RKO (cell line): ENCODE measurements at places on chromosomes 5 and 9.

DNA sequence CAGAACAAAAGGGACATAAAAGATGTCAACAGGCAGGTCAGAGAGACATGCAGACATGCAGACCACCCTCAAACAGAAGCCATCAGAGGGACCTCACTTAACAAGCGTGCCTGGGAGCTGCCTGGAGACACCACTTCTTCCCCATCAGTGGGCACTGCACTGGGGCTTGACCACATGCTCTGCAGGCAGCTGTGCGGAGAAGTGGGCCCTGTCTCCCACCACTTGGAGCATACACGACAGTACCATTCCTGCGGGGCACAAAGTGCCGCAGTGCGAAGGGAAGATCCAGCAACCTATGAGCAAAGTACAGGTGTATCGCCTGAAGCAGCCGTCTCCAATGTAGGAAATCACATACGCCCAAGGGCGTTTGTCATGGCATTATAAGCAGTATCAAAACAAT is 150.5 kb upstream of the FOXD4L5 start:
- DNase-seq = no peak

GRCh38 chr5:1652873-1653697 is 129.3 kb upstream of the LPCAT1 start:
- no peak for DNase-seq

GRCh38 chr5:54867310-54867944 is 118.0 kb downstream of the ESM1 start:
- peak; percentile 58 for DNase-seq

DNA sequence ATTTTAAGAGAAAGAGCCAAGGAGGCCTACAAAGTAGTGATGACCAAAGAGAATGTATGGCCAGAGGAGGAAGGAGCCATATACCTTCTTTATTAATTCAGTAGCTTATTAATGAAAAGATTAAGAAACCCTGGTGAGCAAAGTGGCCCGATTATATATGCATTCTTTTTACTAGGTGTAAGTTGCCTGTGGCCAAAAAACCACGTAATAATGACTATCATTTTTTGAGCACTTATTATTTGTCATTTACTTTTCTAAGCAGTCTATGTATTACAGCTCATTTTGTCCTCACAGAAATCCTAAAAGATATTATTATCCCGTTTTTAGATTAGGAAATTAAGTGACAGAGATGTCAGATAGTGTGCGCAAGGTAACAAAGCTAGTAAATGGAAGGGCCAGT is 3.0 kb downstream of the CWC27 start:
- DNase-seq = no peak

DNA sequence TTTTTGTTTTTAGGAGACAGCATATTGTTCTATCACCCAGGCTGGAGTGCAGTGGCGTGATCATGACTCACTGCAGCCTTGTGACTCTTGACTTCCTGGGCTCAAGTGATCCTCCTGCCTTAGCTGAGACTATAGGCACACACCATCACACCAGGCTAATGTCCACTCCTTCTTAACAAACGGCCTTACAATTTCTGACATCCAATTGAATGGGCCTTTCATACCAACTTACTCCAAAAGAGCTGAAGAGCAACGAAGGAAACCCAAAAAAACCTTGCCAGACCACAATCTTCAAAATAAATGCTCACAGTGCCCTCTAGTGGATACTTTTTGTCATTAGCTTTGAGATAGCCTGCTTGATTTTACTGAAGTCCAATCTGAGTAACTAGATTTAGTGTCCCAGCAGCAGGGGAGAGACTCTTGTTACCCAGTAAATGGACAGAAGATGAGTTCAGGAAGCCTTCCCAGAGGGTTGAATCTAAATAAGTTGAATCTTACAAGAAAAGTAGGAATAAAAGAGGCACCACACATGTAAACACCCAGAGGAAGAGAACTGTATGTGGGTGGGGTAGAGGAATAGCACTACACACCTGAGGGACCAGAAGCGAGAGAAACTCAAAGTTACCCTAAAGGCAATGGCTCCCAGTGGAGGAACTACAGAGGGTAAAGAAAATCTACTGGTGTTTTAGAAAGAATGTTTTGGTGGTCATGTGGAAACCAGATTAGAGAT is 9.3 kb downstream of the ZNF622 start:
- DNase-seq = peak; percentile 87

DNA sequence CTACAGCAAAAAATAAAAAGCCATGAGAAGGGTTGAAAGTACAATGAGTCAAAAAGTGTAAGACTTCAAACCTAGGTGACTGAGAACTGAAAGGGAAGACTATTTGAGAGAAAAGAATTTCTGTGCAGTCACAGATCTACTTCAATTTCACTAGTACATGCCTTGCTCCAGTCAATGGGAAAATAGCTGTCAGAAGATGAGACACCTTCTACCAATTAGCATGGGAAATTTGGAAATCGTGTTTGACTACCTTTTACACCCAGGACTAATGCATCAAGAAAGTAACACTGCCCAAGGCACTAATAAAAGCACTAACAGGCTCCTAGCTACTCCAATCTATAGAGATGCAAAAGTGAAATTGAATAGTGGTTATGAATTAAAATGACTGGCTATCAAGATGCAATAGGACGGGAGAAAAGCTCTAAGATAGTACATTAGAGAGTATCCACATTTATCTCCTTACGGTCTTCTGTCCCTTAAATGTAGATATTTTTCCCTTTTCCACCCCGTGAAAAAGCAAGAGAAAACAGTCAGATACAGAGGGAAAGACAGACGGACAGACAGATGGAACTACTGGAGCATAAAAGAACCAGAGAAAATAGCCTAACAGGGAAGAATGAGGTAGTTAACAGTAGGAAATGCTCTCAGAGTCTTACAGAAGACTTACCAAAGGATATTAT is 15.2 kb downstream of the ERP44 start:
- no peak for DNase-seq

DNA sequence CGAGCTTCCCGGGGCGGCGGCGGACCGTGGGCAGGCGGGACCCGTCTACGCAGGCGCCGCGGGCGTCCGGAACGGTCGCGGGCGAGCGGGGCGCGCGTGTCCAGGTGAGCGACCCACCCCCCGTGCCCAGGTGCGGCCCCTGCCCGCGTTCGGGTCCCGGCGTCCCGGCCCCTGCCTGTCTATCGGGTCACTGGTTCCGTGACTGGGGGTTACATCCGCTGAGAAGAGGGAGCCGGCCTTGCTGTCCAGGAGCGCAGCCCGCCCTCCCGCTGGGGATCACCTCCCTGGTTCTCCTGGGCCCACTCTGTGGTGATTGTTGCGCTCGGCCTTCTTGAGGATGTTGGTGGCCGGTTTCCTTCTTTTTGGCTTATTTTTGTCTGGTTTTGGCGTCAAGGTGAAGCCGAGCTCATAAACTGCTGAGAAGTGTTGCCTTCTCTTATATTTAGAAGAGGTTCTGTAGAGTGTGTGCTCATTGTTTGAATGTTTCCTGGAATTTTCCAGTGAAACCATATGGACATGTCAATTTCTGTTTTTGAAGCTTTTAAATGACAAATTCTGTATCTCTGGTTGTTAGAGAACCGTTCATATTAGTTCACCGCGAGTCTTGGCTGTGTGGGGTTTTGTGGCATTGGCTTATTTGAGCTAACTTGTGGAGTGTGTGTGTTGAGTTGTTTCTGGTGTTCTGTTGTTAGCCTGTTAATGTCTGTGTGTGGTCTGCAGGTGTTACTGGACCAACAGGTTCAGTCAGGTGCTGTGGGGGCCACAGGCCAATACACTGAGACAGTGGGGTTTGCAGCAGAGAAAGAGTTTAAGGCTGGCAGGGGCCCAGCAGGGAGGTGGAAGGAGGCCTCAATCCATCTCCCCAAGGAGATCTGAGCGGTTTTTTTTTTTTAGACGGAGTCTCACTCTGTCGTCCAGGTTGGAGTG is 621 bp downstream of the CEP72 start:
- peak; percentile 47 for DNase-seq

DNA sequence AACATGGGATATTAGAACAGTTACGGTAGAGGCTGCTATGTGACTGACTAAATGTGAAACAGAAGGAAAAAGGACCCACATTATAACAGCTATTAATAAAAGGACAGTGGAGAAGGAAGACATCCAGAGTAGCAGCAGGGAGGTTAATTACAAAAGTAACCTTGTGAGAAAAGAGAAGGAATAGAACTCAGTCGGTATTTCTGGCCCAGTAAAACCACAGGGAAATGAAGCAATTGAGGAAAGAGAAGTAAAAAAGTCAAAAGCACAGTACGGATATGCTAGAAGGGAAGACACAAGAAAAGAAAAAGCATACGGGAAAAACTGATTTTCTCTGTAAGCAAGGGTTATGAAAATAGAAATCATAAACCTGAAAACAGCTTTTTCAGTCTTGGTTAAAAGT is 164.7 kb downstream of the RFX3 start:
- DNase-seq = no peak

- DNase-seq = peak; percentile 70
These were observed 29.5 kb upstream of the ALDH1B1 start for GRCh38 chr9:38362852-38363588.

DNA sequence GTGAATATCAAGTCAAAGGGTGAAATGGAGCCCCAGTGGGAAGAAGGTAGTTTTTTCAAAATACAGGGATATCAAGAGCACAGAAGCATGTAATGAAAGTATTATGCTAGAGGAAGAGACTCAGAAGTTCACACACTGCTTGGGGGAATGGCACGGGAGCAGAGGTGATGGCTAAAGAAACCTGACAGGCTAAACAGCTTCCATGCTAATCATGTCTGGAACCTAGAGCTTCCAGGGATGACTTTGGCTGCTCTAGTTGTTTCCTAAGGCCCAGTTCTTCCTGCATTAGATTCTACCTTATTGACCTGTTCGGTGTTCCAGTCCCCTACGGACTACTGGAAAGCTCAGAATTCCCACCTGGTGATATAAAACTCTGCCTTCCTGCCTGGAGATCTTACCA is 34.3 kb downstream of the TRIM32 start:
- no peak for DNase-seq

- DNase-seq = no peak
These were observed 237.2 kb downstream of the TRPM3 start for GRCh38 chr9:70883963-70884793.

GRCh38 chr5:16140417-16140816 is 39.2 kb downstream of the MARCHF11 start:
- DNase-seq = no peak

GRCh38 chr5:168592014-168592368 is 12.8 kb upstream of the PANK3 start:
- no peak for DNase-seq

DNA sequence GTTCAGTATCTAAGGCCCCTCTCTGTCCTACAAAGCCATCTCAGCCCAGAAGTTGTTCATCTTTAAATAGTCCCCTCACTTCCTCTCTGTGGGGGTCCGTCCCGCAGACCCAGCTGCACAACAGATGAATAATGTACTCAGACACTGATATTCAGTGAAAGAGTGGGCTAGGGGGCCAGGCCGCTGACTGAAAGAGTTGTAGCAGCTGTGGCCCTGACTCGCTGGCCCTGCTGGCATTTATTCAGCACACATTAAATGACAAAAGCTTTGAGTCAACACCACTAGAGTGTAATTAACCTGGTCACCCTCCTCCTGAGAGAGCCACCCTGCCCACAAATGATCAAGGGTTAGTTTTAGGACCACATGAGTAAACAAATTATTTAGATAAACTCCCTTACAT is 76.3 kb downstream of the MED10 start:
- no peak for DNase-seq

GRCh38 chr9:89789922-89790510 is 185.2 kb downstream of the GADD45G start:
- no peak for DNase-seq

- DNase-seq = no peak
These were observed 33.5 kb upstream of the GLRA1 start for GRCh38 chr5:151958111-151958510.

DNA sequence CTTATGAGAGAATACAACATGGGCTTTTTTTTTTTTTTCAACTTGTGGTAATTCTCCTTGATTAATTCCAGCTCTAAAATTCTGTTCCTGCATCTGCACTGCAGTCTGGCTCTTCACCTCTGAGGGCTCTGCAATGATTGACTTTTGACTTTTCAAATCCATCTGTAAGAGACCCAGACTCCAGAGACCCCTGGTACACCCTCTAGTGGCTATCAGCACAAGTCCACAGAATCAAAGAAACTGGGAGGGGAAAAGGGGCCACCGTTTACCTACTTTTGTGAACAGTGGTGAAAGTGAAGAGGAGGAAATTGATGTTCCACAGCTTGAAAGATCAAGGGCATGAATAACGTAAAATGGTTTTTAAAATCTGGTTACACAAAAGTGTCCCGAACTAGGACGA is 151.6 kb downstream of the SLIT3 start:
- DNase-seq = no peak

- DNase-seq = no peak
These were observed 32.2 kb downstream of the IER5L start for GRCh38 chr9:129145841-129146292.

- DNase-seq = no peak
These were observed 50.0 kb upstream of the ADAMTSL1 start for GRCh38 chr9:18423791-18424531.
